ENCODE measurements at places on chromosomes 5 and 9.

- DNase-seq, result no peak
These were observed 533.3 kb downstream of the ACTL7B start for GRCh38 chr9:108322326-108323098.

- DNase-seq, result peak; percentile 32
These were observed 242.2 kb downstream of the CSNK1G3 start for GRCh38 chr5:123753937-123754891.

DNA sequence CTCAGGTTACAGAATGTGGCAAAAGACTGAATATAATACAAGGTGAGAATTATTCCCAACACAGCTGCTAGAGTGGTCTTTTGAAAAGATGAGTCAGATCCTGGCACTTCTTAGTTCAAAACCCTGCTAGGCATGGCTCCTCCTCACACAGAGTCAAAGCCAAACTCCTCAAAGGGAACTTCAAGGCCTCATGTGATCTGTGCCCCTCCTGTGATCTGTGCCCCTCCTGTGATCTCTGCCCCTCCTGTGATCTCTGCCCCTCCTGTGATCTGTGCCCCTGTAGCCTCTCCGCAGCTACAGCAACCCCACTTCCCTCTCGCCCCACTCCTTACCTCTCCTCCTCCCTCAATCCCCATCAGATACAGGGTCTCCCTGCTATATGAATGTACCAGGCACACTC is 525.5 kb upstream of the CCNG1 start:
- DNase-seq, result no peak

- no peak for DNase-seq
These were observed 113.8 kb downstream of the SV2C start for GRCh38 chr5:76196886-76197489.

GRCh38 chr5:25334350-25334749 is 689.6 kb upstream of the CDH10 start:
- no peak for DNase-seq

DNA sequence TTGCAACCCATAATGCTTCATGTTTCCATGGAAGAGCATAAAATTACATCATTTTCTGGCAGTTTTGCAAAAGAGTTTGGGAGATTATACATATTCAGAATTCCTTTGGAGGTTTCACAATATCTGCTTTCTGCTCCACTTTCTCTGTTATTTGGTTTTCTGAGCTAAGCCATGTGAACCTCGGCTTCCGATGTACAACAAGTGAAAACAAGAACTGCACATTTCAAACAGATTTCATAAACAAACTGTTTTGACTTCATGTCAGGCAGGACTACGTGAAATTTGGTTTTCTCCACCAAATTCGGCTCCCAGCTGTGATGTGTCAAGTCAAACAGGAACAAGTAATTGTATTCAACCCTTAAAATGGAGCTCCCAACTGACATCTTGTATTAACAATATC is 609.8 kb downstream of the IRX1 start:
- peak; percentile 88 for DNase-seq

- no peak for DNase-seq
These were observed 57.0 kb upstream of the LIFR start for GRCh38 chr5:38613490-38613889.

- peak; percentile 20 for DNase-seq
These were observed 3.6 kb upstream of the DPH7 start for GRCh38 chr9:137582286-137582860.

DNA sequence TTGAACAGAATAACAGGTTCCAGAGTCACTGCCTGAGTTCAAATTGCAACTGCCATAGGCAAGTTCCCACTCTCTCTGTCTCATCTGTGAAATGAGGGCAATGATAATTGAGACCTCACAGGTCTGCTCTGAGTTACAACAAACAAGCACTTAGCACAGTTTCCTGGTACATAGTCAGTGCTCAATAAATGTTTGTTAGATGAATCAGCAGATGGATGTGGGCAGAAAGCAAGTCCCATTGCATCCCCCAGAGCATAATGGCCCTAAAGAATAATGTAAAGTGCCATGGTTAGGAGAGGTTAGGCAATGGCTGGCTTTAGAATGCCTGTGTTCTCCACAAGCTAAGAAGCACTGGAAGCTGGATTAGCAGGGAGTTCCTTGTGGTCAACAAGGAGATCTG is 136.5 kb upstream of the LARP1 start:
- DNase-seq, result no peak

DNA sequence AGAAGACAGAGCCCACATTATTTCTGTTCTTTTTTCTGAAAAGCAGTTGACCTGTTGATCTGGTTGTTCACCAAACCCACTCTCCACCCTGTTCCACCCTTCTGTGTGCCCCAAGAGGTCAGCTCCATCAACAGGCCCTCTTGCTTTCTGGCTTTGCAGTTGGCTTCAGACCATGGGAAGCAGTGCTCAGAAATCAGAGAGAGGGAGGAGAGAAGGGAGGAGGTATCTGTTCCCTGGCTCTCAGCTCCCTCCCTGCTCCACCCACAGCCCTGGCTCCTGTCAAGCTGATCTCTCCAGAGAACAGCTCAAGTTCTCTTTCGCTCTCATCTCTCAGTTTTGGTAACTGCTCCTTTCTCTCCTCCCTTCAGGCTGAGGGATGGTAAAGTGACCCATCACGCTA is 144.2 kb upstream of the RAI14 start:
- DNase-seq, result peak; percentile 77

- peak; percentile 23 for DNase-seq
These were observed 5.2 kb upstream of the FBP1 start for GRCh38 chr9:94644543-94644942.

DNA sequence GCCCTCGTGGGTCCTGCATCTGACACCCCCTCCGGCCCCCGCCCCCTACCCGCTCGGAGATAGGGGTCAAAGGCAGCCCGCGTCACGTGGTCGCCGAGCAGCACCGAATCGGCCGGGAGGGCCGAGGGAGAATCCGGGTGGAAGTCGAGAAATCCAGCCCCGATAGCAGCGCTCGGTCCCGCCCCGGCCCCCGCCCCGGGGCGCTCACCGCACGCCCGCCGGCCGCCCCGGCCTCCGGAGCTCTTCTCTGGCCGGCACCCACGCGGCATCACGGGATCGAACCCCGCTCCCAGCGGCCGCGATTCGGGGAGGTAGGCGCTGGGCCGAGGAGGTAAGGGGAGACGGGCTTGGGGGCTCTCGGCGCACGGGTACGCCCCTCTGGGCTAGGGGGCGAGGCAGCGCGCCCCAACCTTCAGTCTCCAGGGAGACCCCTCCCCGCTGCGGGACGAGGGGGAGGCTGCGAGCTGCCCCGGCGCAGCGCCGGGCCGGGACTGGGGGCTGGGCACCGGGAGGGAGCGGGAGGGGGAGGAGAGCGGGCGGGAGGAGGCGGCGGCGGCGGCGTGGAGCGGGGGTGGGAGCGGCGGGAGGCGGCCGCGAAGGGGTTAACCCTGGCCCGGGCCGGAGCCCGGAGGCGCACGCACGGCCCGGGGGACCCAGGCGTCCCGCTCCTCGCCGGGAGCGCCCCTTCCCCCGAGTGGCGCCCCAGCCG is 22.1 kb upstream of the NDST1 start:
- peak; percentile 75 for DNase-seq

GRCh38 chr9:6302417-6302816 is 25.8 kb upstream of the TPD52L3 start:
- no peak for DNase-seq

DNA sequence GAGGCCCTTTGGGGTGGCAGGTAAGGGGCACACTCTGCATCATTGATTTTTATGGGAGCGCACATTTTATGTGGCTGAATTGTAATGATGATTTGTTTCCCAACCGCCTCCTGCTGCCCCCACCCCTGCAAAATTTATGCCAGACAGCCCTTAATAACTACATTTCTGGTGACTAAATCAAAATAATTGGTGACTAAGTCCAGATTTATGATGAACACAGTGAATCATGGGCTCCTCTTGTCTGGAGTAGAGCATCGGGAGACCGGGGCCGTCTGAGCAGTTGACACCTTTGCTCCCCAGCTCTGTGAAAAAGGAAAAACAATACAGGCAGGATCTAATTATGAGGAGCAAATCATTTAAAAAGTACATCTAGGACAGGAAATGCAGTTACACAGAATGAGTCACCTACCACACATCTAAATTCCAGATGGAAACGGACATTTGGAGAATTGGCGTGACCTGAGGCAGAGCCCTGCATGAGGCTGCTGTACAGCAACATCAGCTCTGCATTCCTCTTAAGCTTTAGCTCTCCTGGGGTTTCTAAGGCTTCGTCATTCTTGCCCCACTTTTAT is 58.9 kb downstream of the DOCK2 start:
- DNase-seq, result peak; percentile 55
